NCI-H1417 (cell line): ENCODE measurements at places on chromosomes 12 and 14.

- no peak for DNase-seq
Observed at GRCh38 chr12:79617696-79618095, 73.1 kb downstream of the PAWR start.

GRCh38 chr12:13374793-13375192 is 178.3 kb downstream of the EMP1 start:
- DNase-seq: no peak

- no peak for DNase-seq
Observed at GRCh38 chr12:29073631-29074239, 75.3 kb upstream of the FAR2 start.

- DNase-seq: no peak
Observed at GRCh38 chr14:103735439-103735814, 19.8 kb downstream of the ZFYVE21 start.

- DNase-seq: peak; percentile 58
Observed at GRCh38 chr12:130764073-130764472, 48.0 kb upstream of the RIMBP2 start.

DNA sequence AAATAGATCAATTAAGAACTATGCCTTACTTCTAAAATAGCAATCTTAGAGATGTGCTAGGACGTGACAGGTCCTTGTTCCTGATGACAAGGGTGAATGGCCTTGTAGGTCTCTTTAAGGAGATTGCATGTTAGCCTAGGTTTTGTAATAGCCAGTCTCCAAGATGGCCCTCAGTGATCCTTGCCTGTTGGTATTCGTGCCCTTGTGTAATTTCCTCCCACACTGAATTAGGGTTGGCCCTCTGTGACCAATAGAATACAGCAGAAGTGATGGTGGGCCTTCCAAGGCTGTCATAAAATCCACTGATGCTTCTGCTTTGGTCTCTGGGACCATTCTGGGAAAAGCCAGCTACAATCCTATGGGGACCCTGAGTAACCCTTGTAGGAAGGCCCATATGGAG is 38.2 kb upstream of the SNX6 start:
- DNase-seq: no peak

- DNase-seq: no peak
Observed at GRCh38 chr14:79758985-79759384, 452.3 kb downstream of the DIO2 start.

DNA sequence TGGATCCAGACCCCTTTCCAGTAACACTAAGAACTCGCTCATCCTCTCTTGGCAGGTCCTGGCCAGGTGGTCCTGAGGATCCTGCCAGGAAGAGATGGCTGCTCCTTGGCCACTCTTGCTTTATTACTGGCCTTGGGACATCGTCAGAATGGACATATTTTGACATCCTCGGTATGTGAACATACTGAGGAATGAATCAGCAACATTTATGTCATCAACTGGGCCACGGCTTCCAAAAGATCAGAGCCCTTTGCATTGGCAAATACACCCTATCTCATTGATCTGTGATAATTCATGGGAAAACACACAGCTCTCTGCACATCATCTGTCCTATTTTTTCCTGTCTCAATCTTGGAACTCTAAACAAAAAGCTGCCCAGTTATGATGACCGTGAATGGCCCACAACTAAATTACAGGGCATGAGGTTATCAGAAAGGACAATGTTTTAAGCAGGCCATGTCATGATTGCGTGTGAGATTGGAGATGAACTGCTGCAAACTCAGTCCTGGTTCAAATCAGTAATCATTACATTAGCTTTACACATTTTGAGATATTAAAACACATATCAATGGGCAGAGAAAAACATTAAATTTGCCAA is 1325.8 kb downstream of the AACS start:
- no peak for DNase-seq

DNA sequence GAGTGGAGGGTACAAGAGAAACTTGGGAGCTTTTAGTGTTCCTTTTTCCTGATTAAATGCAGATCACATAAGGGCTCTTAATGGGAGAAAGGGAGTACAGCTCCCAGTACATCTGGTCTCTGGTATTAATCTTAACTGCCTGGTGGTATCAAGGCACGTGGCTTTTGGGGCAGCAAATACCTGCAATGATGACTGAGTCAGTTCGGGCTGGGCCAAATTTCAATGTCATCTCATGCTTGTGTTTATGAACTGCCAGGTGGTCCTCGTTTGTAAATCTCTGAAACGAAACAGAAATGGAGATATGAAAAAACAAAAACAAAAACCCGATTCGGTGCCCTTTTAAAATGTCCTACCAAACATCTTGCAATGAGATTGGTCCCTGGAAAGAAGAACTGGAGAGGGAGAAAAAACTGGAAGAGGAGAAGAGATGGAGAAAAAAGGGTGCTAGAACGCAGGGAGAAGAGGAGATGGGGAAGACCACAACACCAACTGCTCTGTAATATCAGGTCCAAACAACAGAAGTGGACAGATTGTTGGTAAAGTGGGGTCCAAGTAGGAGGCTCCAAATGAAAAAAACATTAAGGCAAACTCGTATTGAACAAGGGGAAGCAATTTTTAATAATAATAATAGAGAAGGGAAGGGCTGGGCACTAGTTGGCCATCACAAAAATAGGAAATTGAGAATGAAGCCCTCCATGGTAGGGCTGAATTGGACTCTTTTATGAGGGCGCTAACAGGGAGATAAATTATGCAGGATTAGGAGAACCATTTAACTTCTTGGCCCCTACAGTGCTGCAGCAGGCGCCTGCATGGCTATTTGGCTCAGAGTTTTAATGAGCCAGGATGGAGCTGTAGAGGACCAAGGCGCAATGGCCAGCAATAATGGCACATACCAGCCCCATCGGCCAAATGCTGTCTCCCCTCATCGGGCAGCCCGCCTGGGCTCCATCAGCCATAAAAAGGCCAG is 45.4 kb upstream of the NPFF start:
- no peak for DNase-seq

- DNase-seq: no peak
Observed at GRCh38 chr14:23115039-23115731, 3.9 kb downstream of the CEBPE start.

DNA sequence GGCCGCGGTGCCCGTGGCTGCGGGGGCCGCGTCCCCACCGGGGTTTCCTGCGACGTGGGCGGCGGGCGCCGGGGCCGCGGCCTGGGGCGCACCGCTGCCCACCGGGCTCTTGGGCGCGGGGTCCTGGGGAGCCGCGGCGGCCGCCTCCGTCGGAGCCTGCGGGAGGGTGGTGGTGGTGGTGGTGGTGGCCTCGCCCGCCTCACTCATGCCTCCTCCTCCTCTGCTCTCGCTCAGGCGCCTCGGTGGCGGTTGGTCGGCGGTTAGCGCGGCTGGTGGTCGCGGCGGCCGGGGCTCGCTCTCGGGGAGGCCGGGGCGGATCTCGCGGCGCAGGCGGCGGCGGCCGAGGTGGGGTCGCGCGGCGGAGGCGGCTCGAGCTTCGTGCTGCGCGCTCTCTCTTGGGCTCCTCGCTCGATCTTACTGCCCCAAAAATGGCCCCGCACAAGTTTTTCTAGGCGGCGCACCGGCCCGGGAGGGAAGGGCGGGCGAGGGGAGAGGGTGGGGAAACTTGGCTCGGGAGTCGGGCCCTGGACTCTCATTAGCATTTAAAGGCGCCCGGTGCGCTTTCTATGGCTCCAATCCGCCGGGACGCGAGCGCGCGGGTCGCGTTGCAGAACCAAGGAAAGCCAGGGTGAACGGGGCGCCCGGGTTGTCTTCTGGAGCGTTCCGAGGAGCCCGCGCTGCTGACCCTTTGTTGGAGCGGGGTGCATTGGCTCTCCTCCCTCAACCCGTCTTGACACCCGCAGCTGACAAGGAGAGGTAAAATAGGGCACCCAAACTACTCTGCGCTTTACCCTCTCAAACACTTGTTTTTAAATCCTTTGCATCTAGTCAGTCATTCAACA is at the start of gene YBX3:
Gene YBX3 (minus strand): TSS at position 419 of the 842 bp plus-strand sequence. CDS start 212 bp downstream, at position 207.
- DNase-seq: peak; percentile 87

DNA sequence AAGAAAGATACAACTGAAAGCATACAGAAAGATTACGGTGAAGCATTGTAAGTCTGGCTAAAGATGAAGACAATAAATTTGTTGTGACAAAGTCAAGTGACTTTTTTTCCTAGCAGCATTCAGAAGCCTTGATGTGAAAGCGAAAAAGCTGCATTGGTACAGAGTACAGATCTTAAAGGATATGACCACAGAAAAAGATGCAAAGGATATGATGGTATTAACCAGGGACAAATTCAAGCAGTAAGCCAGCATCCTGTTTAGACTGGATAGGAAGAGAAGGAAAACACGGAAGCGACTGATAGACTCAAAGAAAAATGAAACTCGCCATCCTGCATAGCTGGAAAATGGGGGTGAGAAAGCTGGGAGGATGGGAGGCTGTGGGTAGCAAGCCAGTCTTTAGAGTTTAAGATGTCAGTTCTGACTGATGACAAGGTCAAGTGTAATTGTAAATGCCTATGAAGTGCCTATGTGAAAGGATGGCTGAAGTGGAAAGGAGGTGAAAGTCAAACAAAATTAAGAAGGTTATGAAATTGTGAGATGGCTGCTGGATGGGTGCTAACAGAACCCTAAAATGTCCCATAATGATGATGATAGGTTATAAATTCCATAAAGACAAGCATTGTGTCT is 92.4 kb downstream of the PHLDA1 start:
- no peak for DNase-seq

DNA sequence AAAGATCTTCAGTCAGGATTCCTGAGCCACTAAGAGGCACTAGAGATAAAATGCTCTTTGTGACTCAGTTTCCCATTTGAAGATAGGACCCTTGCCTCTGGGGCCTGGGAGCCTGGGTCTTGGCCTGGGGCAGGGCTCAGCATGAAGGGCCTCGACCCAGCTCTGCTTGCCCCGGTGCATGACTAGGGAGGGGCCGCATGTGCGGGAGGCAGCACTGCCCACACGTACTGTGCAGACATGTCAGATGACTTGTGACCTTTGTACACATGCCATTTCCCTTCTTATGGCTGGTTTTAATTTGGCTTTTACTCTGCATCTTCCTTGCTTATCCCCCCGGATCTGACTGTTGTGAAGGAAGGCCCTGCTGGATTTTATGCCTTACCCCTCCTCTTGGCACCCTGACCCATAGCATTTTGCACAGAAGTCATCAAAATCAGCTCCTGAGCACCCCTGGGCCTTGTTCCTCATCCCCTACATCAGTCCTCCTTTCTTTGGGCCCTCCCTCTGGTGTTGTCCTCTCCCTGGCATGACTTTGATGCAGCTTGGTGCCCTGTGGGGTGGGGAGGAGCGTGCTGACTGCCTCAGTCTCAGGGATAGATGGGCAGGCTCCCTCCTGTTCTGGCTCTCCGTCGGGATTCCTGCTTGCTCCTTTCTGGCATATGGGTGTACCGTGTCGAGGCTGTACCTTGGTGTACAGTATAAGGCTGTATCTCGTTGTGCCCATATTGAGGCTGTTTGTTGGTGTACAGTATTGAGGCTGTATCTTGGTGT is 4.4 kb downstream of the CLSTN3 start:
- DNase-seq: no peak

GRCh38 chr12:74896186-74896585 is 313.5 kb downstream of the KCNC2 start:
- no peak for DNase-seq

DNA sequence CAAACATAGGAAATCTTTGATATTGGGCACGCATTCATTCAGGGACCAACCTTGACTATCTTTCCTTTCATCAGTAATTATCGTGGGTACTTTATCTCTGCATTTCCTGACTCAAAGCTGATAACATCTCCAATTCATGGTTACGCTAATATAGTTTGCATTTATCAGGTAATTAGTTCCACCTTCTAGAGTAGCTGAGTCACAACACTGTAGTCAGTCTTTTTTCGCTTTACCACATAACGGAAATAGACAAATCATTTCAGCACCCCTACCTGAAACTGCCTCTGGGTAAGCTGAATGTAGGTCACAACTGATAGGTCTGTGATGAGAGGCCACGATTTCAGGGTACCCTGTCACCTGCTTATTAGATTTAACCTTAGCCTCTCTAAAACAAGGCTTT is 36.7 kb upstream of the IL22 start:
- DNase-seq: no peak

DNA sequence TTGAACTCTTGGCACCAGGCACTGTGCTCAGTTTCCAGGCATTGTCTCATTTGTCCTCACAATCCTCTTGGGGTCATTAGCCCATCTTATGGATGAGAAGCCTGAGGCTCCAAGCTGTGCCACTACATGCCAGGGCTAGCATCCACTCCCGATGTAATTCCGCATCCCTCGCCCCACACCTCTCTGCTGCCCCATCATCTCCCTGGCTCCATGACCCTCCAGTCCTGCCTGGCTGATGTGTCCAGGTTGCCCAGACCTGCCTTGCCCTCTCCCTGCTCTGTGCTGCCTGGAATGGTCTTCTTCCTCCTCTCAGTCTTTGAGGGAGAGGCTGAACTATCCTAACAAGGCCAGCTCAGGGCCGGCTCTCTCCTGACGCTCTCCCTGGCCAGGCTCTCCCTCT is 27.5 kb downstream of the PIGH start:
- DNase-seq: no peak

DNA sequence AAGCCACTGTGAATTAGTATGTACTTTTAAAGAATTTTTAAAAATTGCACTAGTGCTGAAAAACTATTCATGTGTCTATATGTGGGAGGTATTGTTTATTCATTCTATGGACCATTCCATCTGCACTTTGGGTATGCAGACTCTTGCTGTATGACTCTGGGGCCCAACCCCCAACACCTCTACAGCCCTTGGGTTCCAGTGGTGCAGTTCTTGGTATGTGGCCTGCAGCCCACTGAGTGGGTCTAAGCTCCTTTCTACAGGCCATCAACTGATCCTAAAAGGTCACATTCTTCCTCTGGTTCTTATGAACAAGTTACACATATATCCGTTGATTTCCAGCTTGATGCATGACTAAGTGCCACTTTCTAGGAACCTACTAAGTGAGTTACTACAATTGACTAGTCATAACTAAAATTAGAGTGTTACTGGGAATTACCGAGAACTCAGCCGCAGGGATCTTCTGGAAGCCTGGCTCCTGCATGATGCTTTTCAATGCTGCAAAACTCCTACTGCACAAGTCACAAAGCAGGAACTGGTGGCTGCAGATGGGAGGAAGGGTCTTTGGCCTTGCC is 62.4 kb upstream of the MED13L start:
- no peak for DNase-seq

DNA sequence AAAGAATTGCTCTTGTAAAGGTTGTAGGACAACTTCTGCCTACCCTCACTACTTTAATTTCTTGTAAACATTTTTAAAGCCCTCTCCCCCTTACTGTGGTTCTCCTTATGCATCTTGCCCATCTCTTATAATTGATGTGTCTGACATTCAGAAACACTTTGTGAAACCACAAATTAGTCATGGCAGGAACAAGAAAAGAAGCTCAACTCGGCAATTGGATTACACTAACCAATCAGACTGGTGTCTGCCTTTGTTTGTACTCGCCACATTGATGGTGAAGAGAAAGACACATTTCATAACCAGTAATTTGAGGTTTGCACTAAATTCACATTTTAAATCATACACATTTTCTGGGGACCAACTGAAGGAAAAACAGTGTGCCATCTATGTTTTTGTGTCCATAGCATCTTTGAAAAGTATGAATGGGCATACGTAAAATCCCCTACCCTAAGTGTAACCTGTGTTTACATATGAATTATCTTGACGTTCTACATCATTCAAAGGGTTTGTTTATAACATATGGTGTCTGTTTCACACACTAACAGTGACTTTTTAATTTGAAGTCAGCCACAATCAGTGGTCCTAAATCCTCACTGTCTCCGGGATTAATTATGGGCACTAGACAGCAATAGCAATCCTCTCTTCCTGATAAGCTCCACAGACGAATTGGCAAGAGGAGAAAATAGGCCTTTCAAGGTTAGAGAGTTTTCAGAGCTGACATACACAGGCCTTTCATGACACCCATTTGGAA is 49.9 kb downstream of the OTX2 start:
- DNase-seq: peak; percentile 63

GRCh38 chr12:11681207-11681606 is 31.7 kb downstream of the ETV6 start:
- DNase-seq: no peak

GRCh38 chr12:122048151-122048550 is 26.5 kb downstream of the BCL7A start:
- DNase-seq: no peak
